ENCODE measurements at places on chromosomes 3 and 15. TPM values are rescaled to one million over a fixed set of nuclear protein-coding genes. Genes with fewer than 3 reads are reported as not detected.

TMCO5A gene
- not detected for total RNA-seq

CCR3 gene
- not detected for total RNA-seq

NEK10 gene
- 21.0 TPM for total RNA-seq

ITIH1 gene
- total RNA-seq = not detected

ATP13A4 gene
- total RNA-seq = 207 TPM

SMCO1 gene
- total RNA-seq = not detected

NTRK3 gene
- 1.4 TPM for total RNA-seq

DNA sequence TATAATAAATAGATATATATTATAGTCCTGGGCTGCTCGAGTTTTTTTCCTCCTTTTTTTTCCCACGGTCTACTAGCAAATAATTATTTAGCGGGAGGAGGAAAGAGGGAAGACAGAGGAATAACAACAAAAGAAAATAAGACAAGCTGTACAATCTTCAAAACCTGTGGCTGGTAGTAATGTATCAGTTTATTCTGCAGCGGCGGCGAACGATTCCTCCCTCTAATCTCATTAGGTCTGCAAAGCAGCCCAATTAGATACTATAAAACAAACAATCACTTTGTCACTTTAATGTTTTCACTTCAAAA, 390 bp upstream of the TLE3 start:
- no peaks in the 10 kb centered on the region for H3K36me3 ChIP-seq
- H3K4me3 ChIP-seq = no peak overlapping the region
- H3K27me3 ChIP-seq = no peaks in the 10 kb centered on the region
- DNase-seq = no peak
- peak overlapping the region; percentile 94 for H3K27ac ChIP-seq
- H3K4me1 ChIP-seq = peaks cover 61% of the 10 kb centered on the region

DNA sequence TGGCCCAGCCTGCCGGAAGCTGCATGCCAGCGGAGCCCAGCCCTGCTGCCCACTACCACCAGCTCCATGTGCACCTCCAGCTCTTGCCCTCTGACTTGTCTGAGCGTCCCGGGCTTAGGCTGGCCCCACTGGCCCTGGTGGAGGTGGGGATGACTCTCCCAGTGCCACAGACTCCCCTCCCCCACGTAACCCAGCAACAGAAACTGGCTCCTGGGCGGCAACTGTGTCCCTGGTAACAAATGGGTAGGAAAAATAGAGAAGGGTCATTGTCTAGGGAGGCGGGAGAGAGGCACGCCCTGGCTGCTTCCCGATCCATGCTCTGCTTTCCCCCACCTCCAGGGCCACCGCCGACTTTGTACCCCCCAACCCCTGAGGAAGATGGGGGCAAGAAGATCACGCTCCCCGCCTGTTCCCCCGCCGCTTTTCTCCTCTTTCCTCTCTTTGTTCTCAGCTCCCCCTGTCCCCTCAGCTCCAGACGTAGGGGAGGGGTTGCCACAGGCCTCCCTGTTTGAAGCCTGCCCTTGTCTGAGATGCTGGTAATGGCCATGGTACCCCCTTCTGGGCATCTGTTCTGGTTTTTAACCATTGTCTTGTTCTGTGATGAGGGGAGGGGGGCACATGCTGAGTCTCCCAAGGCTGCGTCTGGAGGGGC, 10.8 kb upstream of the SEMA3B start:
- no peaks in the 10 kb centered on the region for H3K27me3 ChIP-seq
- peak overlapping the region; percentile 95 for H3K27ac ChIP-seq
- peaks cover 41% of the 10 kb centered on the region for H3K36me3 ChIP-seq
- H3K4me3 ChIP-seq = no peak overlapping the region

GRCh38 chr3:73499787-73500186, 125.0 kb downstream of the PDZRN3 start:
- no peaks in the 10 kb centered on the region for H3K27me3 ChIP-seq
- no peak overlapping the region for H3K27ac ChIP-seq
- H3K4me3 ChIP-seq = no peak overlapping the region
- DNase-seq = no peak
- H3K36me3 ChIP-seq = no peaks in the 10 kb centered on the region

DNA sequence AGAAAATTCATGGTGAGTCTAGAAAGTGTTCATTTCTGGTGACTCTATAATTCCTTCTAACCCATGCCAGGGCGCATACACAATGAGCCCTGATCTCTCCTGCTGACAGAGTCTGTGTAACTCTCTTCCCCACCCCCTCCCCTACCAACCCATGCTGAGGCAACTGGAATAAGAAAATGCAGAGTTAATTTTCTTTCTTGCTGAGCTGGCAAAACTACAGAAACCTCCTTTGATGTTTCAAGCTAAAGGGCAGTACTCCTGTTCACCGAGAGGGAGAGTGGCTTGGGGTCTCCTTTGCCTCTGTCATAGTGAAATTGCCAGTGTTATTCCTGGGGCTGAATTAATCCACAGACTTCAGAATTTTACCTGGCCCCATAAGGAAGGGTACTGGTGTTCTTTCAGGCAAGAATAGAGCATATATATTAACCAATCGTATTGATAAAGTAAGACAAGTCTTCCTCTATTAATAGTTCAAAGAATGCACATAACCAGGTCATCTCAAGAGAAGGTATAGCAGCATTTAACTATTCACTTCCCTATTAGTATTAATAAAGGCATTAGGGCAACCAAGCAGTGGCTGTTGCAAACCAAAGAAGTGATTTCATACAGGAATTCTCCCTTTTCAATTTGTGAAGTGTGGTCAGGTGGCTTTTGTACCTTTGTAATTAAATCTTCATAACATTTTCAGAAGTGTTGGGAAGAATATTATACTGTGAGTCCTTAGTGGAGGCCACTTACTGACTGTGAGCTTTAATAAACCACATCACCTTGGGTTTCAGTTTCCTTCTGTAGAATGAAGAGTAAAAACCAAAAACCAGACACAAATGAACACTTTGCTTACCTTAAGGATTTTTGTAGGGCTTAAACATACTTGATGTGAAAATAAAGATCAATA, 4.1 kb downstream of the GAP43 start:
- H3K27me3 ChIP-seq = no peaks in the 10 kb centered on the region
- no peak for DNase-seq
- H3K27ac ChIP-seq = no peak overlapping the region
- H3K4me3 ChIP-seq = no peak overlapping the region

GRCh38 chr3:104676241-104676640, 690.5 kb upstream of the ALCAM start:
- no peak overlapping the region for H3K27ac ChIP-seq
- H3K36me3 ChIP-seq = no peaks in the 10 kb centered on the region
- no peak overlapping the region for H3K4me3 ChIP-seq
- H3K27me3 ChIP-seq = no peaks in the 10 kb centered on the region
- no peak for DNase-seq

GRCh38 chr3:172087602-172088580, 48.5 kb downstream of the FNDC3B start:
- H3K27ac ChIP-seq = no peak overlapping the region
- no peak for DNase-seq
- H3K4me1 ChIP-seq = peaks cover 28% of the 10 kb centered on the region
- no peaks in the 10 kb centered on the region for H3K36me3 ChIP-seq
- H3K27me3 ChIP-seq = no peaks in the 10 kb centered on the region
- H3K4me3 ChIP-seq = no peak overlapping the region

DNA sequence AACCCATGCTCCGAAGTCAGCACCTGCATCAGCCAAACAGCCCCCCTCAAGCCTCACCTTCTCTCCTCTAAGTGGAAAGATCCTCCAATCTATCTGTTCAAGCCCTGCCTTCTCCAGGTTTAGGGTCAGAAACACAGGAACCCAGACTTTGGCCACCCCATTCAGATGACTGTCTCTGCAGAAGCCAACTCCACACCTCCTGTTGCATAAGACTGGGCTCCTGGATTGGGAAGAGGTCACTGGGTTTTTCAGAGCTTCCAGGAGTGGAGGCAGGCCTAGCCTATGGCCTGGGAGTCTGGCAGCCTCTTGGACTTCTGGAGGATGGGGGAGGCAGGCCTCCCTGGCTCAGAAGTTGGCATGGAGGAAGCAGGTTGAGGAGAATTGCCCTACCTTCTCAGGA, 21.5 kb downstream of the CCDC33 start:
- no peak overlapping the region for H3K27ac ChIP-seq
- H3K36me3 ChIP-seq = no peaks in the 10 kb centered on the region
- H3K4me3 ChIP-seq = no peak overlapping the region
- no peak for DNase-seq
- H3K4me1 ChIP-seq = no peaks in the 10 kb centered on the region
- no peaks in the 10 kb centered on the region for H3K27me3 ChIP-seq

DNA sequence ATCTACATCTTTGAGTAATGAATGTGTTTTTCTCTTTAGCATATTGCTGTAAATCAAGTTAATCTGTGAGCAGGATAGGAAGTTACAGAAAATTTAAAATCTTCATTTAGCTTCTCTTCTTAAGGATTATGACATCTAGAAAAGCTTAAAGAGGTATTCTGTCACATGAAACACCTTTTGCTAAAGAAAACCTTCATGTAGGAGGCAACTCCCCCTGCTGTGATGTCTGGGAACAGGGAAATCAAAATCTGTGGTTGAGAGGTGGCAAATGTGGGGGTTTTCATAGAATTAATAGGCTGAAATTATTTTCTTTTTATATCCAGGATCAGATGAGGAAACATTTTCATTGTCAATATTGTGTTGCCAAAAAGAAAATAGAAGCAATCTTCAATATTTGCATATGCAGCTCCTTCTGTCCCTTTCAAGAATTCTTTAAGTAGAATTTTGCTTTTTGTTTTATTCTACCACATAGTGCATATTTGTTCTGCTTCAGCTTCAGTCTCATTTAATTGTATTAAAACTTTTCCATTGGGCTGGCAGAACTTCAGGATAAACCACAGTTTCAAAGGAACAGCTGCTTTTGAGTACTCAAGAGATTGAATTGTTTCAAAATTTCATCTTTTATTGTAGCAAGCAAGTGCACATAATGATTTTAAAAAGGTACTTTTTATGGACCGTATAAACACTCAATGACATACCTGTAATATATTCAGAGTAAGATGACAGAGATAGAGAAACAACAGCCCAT, 128.4 kb downstream of the RAP2B start:
- H3K36me3 ChIP-seq = no peaks in the 10 kb centered on the region
- DNase-seq = no peak
- peaks cover 16% of the 10 kb centered on the region for H3K4me1 ChIP-seq
- H3K4me3 ChIP-seq = no peak overlapping the region

- H3K27me3 ChIP-seq = no peaks in the 10 kb centered on the region
- H3K27ac ChIP-seq = no peak overlapping the region
- peaks cover 10% of the 10 kb centered on the region for H3K36me3 ChIP-seq
Observed at GRCh38 chr3:136604961-136605360, 147.2 kb downstream of the STAG1 start.

DNA sequence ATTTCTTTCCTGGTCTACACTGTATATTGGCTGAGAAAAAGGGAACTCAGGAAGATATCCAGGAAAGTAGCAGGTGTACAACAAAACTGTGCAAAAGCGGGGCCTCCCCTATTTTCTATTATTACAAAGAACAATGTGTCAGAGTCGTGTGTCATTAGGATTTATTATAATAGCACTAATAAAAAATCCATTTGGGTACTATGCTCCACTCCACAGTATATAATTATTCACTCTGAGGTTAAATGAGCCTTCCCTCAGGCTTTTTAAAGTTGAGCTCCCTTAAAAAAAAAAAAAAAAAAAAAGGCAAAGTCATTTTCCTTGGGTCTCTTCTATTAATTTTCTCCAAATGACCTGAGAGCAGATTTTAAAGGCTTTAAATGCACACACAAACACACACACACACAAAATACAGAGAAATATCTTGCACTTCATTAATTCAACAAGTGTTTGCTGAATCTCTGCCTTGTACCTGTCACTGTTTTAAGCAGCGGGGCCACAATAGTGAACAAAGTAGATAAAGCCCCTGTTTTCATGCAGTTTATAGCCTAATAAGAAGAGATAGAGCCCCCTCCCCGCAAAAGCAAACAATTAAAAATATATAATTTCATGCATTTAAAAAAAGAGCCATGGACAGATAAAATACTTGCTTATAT, 1.3 kb upstream of the DPP8 start:
- no peak for DNase-seq
- H3K27me3 ChIP-seq = no peaks in the 10 kb centered on the region
- H3K4me3 ChIP-seq = no peak overlapping the region
- H3K27ac ChIP-seq = no peak overlapping the region
- H3K4me1 ChIP-seq = peaks cover 28% of the 10 kb centered on the region

DNA sequence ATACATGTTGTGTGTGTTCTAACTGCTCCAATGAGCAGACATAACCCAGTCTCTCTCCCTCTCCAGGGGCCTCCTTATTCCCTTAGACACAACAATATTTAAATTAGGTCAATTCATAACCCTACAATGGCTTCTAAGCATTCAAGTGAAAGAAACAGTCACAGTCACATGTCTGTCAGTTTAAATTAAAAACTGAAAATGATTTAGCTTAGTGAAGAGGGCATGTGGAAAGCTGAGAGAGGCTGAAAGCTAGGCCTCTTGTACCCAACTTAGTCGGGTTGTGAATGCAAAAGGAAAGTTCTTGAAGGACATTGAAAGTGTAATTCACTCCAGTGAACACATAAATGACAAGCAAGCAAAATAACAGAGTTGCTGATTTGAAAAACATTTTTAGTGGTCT, 1519.6 kb downstream of the OTOL1 start:
- H3K27ac ChIP-seq = no peak overlapping the region
- no peaks in the 10 kb centered on the region for H3K4me1 ChIP-seq
- no peaks in the 10 kb centered on the region for H3K27me3 ChIP-seq
- no peak for DNase-seq
- H3K36me3 ChIP-seq = no peaks in the 10 kb centered on the region

GRCh38 chr3:39361252-39361927, 21.8 kb upstream of the SLC25A38 start:
- DNase-seq = no peak
- no peaks in the 10 kb centered on the region for H3K36me3 ChIP-seq
- no peak overlapping the region for H3K4me3 ChIP-seq
- H3K27me3 ChIP-seq = no peaks in the 10 kb centered on the region
- peaks cover 3% of the 10 kb centered on the region for H3K4me1 ChIP-seq
- no peak overlapping the region for H3K27ac ChIP-seq
